ENCODE measurements at places on chromosomes 2 and 18.
A peak's percentile ranks its signal among the peaks of the same experiment; 100 is the strongest.

- no peak for DNase-seq
These were observed 15.0 kb upstream of the MAT2A start for GRCh38 chr2:85523903-85524335.

- DNase-seq, result no peak
These were observed 6.7 kb downstream of the AGBL5 start for GRCh38 chr2:27058210-27058609.

DNA sequence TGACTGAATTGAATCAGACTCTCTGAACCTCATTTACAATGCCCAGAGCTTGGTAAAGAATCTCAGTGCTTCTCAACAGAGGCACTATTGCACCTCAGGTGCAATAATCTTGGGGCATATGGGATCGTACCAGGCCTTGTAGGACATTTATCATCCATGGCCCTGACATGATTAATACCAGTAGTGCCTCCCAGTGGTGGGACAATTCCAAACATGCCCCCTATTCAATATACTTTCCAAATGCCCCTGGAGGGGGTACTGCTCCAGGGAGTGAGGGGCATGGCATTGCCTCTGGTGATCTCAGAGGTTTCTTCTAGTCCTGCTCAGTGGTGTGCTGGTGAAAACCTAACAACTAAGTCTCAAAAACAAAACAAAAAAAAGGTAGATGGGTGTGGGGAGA is 174.9 kb upstream of the SMAD2 start:
- DNase-seq, result no peak

DNA sequence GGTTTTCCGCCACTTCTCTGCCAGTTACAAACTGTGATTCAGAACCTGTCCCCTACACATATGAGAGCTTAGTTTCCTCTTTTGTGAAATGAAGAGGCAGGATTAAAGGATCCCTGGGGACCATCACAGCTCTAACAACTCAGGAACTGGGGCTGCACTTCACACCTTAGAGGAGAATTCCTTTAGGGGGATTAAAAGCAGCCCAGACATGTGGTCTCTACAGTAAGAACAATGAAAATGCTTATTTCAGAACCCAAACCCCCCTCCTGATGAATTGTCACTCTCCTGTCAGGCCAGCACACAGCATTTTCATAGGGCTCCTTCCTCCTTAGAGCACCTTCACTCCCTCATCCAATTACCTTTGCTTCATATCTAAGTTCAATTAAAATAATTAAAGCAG is 101.5 kb upstream of the NEDD4L start:
- DNase-seq, result no peak

GRCh38 chr18:7032537-7032936 is 85.1 kb downstream of the LAMA1 start:
- DNase-seq, result no peak

DNA sequence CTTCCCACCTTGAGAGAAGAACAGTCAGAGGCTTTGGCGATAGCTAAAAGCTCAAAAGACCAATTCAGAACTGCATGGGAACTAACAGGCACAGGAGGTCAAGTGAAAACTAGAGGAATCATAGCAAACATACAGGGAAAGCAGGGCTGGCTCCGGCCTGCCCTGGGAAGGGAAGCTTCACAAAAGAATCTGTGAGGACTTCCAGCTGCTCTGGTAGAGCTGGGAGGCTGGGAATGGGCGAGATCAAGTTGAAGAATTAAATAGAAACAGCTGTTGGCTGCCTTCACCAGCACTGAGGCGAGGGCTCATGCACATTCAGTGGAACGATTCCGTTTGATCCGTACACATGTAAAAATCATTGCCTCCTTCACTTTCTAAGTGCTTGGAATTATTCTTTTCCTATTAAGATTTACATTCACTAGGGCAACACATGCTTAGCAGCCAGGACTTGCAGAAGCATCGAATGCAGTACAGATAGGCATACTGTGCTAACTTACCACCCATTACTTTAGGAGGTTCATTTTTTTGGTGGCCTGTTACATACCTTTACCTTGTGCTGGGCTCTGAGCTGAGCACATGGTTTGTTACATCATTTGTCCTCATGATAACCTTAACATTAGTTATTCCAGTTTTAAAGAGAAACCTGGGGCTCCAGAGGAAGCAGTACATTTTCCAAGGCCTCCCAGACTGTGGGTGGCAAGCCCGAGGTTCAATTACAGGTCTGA is 125.4 kb upstream of the RNF152 start:
- DNase-seq, result peak; percentile 92

- DNase-seq, result no peak
These were observed 26.9 kb downstream of the CRIM1 start for GRCh38 chr2:36382472-36382871.

DNA sequence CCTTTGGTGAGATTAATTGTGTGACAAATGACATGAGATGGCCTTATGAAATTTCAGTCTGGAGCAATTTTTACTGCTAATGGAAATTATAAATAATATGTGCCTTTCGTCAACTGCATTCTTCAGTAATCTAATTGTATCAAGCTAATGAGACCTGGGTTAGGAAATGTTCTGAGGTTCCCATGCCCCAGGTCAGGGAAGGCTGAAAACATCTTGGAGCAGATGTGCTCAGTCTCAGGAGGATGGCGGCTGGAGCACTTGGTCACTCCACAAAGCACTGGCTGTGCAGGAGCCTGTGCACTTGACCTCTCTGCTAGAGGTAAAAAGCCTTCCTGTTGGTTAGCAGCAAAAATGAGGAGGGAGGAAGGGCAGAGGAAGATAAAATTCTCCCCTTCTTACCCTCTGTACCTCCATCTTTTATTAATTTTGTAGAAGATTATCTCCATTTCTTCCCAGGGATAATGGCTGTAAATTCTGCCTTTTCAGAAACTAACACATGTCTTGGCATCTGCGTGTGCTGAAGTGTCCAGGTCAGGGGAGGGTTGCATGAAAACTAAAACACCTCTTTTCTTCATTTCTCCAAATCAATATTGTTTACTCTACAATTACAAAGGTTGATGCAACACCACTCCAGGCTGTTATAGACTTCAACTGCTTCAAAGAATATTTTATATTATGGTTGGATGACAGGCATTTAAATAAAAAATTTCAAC is 1606.4 kb upstream of the ACVR2A start:
- DNase-seq, result peak; percentile 4

Measured in fibroblast of skin of right quadriceps (primary cell).